ENCODE measurements at places on chromosomes 13 and 19.

DNA sequence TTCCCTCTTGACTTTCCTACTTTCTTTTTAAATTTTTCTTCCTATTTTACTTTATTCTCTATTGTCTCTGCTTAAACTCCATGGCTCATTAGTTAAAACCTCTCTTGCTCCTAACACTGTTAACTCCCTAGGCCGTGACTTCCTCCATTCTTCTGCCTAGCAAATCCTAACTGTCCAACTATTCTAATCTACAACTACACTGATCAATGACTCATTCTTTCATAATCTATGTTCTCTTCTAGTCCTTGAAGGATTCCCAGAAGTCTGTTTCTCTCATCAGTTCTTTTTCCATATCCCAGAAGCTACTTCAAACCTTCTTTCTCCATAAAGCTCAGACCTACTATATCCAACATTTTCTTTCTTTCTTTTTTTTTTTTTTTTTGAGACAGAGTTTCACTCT, 66.9 kb downstream of the MICU2 start:
- DNase-seq: peak; percentile 42

- no peak for DNase-seq
Observed at GRCh38 chr13:93709506-93710244, 483.1 kb downstream of the GPC6 start.

DNA sequence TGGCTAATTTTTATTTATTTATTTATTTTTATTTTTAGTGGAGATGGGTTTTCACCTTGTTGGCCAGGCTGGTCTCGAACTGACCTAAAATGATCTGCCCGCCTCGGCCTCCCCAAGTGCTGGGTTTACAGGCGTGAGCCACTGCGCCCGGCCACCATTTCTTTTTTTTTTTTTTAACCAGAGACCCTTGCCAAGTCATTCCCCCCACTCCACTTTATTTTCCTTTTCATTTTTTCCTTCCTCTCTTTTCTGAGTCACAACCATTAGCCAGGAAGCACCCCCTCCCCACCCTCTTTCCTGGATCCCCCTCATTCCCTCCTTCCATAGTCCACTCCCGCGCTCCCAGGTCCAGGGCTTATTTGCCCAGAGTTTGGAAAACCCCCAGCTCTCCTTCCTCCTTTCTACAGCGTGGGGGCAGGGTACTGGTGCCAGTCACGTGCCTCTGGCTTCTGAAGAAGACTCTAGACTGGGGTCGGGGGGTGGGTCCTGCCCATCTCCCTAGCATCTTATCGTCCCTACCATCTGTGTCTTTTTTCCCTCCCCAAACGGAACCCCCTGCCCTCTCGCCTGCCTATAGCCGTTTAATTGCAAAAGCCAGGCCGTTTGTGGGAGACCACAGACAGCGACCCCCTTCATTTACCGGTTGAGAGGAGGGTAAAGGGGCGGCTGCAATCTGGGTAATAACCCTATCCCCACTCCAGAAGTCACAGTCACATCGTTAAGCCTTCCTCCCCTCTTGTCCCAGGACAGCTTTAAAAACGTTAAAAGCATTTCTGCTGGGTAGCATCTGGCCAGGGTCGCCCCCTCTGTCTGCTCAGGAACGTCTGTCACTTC, 1.1 kb upstream of the CALR start:
- peak; percentile 97 for DNase-seq

- DNase-seq: no peak
Observed at GRCh38 chr19:30453743-30454142, 81.6 kb downstream of the ZNF536 start.

DNA sequence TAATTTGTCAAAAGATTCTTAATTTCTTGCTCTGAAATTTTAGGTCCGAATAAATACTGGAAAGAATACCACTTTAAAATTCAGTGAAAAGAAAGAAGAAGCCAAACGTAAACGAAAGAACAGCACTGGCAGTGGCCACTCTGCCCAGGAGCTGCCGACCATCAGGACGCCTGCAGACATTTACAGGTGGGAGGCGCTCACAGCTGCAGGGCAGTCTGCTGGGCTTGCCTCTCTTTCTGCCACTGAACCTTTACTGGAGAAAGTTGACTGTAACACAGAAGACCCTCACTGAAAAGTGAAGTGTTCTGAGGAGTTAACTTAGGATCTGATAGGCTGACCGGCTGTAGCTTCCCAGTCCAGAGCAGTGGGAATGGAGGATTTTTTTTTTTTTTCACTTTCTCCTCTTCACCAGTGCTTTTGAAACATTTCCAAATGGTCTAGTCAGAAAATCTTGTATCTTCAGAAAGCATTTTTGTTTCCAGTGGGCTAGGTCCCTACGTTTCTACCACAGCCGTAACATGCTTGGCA, 69.1 kb downstream of the URI1 start:
- no peak for DNase-seq

DNA sequence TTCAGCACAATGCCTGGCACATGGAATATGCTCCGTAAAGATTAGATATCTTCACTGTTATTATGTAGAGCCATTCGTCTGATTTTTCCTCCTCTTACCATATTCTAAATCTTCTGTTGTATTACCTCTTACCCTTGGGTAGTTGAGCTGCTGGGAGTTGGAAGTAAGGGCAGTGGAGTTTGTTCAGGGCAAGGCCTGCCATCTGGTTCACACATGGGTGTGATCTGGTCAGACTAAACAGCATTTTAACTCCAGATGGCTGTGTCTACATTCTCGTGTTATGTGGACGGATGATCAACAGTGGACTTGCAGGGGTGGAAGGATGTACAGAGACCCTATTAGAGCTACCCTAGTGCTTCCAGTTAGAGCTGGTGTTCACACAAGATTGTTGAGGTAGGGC, 164.9 kb downstream of the ZIC5 start:
- no peak for DNase-seq

DNA sequence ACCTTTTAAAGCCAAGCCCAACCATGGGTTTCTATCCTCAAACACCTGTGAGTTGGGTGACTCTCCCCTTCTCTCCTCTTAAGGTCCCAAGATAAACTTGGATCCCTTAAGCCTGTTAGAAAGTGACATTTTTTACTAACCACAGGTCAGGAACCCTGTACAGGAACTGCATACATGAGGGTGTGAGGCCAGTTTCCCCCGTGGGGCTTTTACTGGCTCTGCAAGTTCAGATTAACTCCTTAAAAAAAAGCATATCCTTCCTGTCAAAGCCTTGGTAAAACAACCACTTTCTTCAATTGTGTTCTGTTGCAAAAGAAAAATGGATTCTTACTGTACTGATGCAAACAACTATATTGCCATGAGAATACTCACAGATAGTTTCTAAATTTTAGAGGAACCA, 2638.7 kb upstream of the PCDH20 start:
- peak; percentile 50 for DNase-seq

DNA sequence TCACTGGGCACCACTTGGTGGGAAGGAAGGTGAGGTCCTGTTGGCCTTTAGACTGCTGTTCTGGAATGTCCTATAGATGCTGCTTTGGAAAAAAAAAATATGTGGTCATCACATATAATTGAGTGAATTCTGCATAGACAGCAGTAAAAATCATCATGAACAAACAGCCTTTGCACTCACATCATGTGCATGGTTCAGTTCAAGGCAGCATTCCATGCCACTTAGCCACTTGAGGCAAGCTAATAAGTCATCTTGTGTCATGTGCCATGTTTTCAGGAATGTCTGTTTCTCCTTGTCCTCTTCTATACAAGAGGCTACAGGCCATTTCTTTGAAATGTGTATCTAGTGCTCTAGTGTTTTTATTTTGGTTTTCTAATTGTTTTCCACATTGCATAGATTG, 43.9 kb upstream of the TSC22D1 start:
- no peak for DNase-seq

Data from hematopoietic multipotent progenitor cell treated with erythropoietin and hydrocortisone succinate and interleukin-3 and kit ligand, for 4 days (in vitro differentiated cells).